Tibial nerve (tissue), 4 donors: ENCODE measurements at places on chromosomes 7 and 10. TPM values are rescaled to one million over a fixed set of nuclear protein-coding genes. Genes with fewer than 3 reads are reported as not detected.

Gene TCAF2
- total RNA-seq: 4.7 TPM

Gene RGR
- not detected for total RNA-seq

Gene EPO
- 0.30 TPM for total RNA-seq

Gene MORN4
- total RNA-seq: 7.2 TPM

Gene CYP26A1
- not detected for total RNA-seq

Gene FXYD4
- total RNA-seq: not detected

Gene SLC39A12
- not detected for total RNA-seq

Gene WIPF3
- total RNA-seq: 3.3 TPM

Gene GIMAP8
- 12.9 TPM for total RNA-seq

Gene TAS2R3
- total RNA-seq: 3.3 TPM

Gene CLCN1
- total RNA-seq: not detected

Gene MYH16
- total RNA-seq: not detected

Gene SYT15B
- 15.5 TPM for total RNA-seq

Gene SEM1
- total RNA-seq: 15.5 TPM

Gene PHKG1
- 0.39 TPM for total RNA-seq

Gene MAT1A
- not detected for total RNA-seq

Gene OPN1SW
- not detected for total RNA-seq

Gene ZNF775
- total RNA-seq: 5.9 TPM

DNA sequence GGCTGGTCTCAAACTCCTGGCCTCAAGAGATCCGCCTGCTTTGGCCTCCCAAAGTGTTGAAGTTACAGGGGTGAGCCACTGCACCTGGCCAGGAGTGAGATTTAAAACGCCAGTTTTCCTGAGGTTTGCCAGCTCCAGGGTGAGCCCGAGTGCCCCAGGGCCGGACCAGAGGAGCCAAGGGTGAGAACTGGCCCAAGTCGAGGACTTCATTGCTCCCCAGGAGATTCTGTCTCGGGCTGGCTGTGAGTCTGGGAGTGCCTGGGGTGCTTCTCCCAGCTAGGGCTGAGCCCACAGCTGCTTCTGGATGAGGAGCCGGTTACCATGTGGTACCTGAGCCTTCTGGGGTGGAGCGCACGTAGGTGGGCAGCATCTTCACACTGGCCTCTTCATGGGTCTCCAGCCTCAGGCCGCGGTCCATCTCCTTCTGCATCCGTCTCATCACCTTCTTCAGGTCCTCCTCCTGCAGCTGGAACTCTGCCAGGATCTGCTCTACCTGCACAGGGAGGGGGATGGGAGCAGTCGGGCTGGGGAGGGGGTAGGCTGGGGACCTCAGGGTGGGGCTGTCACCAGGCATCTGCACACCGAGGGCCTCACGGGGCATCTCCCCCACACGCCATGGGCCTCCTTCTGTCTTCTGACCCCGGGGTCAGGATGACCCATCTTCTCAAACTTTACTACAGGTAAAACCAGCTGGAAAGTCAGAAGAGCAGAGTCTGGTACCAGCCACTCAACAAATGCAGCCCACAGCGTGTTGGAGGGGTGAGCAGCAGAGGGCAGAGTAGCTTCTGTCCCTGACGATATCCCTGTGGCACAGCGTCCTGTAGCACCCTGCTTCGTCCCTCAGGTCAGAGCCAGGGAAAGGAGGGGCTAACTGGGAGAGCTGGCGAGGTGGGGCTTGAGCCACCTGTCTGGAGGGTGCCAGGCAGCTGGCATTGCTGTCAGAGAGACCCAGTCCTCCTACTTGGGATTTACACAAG is 12.1 kb upstream of the MYL7 start:
- DNase-seq: no peak

DNA sequence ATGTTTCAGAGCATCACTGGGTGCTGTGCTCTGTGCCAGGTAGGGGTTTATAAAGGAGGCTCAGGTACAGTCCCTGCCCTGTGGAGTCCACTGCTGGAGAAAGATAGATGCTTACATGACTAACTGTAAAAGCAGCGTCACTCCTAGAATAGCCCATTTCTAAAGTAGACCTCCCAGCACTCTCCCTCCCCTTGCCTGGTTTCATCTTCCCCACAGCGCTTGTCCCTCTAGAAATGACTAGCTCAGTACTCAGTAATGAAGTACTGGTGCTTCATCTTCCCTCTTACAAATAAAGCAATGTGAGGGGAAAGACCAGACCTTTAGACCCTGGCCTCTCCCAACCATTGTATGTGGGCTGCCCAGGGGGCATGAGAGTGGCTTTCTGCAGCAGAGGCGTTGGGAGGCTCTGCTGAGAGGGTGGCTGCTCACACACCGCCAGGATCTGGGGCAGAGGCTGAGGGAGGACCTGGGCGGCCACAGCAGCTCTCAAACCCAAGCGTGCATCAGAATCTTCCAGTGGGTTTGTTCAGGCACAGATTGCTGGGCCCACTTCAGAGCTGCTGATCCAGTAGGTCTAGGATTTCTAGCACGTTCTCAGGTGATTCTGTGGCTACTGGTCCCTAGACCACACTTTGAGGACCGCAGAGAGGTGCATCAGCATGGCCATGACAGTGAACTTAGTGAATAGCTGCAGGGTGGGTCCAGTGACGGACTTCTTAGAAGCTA is 110.3 kb upstream of the ANLN start:
- no peak for DNase-seq

DNA sequence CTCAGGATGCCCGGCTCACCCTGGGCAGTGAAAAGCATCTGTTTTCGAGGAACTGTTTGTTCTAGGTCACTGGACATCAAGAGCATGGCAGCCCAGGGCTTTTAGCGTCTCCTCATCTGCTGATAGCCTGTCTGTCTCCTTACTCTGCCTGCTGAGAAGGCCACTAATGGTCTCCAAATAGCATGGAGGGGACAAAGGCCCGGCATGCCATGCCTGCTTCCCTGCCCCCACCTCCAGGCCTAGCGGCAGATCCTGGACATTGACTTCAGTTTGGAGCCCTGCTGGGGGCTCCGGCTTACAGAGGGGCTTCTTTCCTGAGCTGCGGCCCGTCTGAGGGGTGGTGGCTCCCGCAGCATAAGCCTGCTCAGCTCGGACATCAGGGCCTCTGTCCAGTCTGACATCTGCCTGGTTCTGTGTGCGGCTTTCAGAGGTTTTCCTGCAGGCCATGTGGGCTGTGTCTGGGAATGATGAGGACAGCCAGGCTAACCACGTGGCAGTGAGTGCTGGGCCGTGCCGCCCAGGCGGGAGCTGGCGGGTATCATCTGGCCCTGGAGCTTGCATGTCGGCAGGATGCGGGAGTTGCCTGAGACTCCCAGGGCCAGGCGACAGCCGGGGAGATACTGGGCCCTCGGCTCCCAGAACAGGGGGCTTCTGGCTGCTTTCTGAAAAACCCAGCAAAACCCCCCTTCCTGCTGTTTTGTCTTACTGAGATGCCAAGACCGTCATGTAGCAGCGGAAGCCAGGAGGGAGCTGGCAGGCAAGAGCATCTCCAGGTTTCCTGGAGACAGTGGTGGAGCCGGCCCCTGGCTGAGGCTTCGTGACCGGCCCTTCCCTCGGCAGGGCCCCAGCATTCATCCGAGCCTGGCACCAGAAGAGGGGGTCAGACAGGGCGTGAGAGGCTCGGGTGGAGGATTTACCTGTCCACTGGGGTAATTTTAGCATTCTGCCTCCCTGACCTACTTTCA is 9.2 kb downstream of the PFKFB3 start:
- DNase-seq: no peak

- no peak for DNase-seq
These were observed 133.1 kb downstream of the RGS10 start for GRCh38 chr10:119409385-119409784.

DNA sequence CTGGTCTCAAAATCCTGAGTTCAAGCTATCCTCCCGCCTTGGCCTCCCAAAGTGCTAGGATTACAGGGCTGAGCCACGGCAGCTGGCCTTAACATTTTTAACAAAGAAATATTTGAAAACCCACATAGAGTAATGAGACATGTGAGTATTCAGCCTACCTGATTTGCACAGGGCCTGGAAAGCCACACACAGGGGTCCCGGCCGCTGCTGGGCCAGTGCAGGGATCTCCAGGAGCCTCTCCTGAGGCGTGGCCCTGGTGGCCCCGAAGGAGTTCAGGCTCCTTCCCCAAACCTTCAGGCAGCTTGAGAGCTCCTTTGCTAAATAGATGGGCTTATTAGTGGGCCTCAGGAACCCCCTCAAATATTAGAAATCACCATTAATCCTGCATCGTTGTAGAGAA is 18.7 kb downstream of the CNPY1 start:
- DNase-seq: no peak

GRCh38 chr7:129859183-129859582 is 93.6 kb downstream of the UBE2H start:
- DNase-seq: peak; percentile 27

- DNase-seq: no peak
These were observed 28.3 kb upstream of the CAMK2B start for GRCh38 chr7:44353668-44354067.

GRCh38 chr7:18013936-18014335 is 13.7 kb downstream of the PRPS1L1 start:
- DNase-seq: no peak

GRCh38 chr7:27991006-27991528 is 189.5 kb downstream of the JAZF1 start:
- DNase-seq: no peak

GRCh38 chr10:24207341-24207740 is 1.6 kb upstream of the KIAA1217 start:
- no peak for DNase-seq

GRCh38 chr10:895324-895723 is 36.2 kb downstream of the LARP4B start:
- no peak for DNase-seq

- DNase-seq: no peak
These were observed 332.0 kb upstream of the ZNF32 start for GRCh38 chr10:43980715-43981114.

GRCh38 chr7:104124469-104124868 is 83.3 kb downstream of the ORC5 start:
- DNase-seq: no peak

GRCh38 chr10:104036518-104037260 is 49.0 kb downstream of the COL17A1 start:
- no peak for DNase-seq

DNA sequence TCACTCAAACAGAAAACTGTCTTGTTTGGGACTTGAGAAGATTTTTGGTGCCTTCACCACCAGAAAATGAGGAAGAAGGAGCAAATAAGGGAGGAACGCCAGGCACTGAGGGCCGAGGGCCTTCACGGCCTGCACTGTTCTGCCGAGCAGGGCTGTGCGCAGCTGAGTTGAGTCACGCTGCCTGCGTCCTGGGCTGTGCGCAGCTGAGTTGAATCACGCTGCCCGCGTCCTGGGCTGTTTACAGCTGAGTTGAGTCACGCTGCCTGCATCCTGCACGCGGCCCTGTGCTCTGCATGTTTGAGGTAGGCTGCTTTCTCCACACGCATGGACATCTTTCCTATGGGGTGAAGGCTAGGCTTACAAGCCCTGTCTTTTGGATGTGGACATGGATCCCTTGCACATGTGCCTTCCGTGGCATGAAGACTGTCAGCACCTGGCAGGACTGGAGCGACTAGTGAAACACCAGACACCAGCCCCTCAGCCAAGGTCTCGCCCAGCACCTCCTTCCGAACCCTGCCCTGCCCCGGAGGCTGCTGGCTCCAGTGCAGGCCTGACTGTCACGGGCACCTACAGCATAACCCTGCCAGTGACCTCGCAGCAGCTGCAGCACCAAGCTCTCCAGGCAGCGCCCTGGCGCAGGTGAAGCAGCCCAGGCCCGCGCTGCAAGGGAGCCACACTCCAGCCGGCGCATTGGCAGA is 96.7 kb downstream of the HTR5A start:
- no peak for DNase-seq

- peak; percentile 53 for DNase-seq
These were observed 23.8 kb upstream of the FZD1 start for GRCh38 chr7:91240376-91240941.

- no peak for DNase-seq
These were observed 239.5 kb upstream of the PLXNA4 start for GRCh38 chr7:132815696-132816311.

DNA sequence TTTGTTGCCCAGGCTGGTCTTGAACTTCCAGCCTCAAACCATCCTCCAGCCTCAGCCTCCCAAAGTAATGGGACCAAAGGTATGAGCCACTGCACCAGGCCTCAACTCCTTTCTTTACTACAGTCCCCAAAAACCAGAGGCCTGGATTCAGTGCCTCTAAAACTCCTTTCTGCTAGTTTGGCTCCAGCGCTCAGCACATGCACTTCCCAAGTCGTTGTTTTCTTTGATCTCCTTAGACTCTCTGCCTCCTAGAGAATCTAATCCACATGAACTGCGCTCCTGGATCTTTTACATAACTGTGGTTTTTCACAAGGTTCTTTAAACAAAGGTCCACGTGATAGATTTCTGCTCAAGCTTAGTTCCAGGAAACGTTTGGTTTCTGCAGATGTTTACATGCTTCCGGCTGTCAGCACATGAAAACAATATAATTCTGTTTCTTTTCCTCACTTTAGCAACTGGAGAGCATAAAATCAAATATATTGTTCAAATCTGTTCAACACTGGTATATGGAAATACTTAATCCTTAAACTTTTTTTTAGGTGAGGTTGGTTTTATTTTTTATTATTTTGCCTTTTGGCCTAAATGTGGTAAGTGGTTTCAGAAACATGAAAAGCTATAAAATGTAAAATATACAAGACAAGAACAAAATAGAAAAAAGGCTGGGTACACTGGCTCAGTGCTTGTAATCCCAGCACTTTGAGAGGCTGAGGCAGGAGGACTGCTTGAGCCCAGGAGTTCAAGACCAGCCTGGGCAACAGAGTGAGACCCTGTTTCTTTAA is 270.5 kb upstream of the MKLN1 start:
- DNase-seq: peak; percentile 49

GRCh38 chr7:54906963-54907362 is 111.9 kb upstream of the EGFR start:
- no peak for DNase-seq

- DNase-seq: no peak
These were observed 72.9 kb downstream of the ITIH5 start for GRCh38 chr10:7593905-7594304.

DNA sequence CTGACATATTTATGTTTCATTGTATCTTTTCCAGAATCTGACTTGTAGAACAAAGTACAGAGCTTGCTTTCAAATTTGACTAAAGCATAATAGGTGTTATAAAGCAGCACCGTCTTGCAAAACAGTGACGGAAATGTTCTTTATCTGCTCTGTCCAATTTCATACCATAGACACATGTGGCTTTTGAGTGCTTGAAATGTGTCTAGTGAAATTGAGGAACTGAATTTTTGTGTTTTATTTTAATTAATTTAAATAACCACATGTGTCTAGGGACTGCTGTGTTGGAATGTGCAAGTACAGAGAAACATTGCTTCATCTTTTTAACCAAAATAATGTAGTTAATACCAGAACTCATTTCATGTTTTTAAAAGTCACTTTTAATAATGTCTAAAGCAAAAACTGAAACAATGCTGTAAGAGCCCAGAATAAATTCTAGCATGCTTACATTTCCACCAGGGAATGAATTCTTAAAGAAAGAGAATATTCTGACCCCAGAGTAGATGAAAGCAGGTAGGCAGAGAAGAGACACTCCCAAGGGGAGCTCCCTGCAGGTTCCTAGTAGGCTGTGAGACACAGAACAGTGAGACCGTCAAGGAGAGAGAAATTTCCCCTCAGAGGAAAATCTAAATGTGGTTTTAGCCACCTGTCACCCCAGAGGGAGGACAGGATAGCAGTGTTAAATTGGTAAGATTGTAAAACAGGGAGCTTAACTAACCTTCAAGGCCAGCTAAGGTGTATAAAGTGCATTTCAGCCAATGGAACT is 175.3 kb upstream of the KMT2E start:
- DNase-seq: no peak

- no peak for DNase-seq
These were observed 273.0 kb upstream of the YAE1 start for GRCh38 chr7:39293056-39293823.
